ENCODE measurements at places on chromosomes 1 and 21.

DNA sequence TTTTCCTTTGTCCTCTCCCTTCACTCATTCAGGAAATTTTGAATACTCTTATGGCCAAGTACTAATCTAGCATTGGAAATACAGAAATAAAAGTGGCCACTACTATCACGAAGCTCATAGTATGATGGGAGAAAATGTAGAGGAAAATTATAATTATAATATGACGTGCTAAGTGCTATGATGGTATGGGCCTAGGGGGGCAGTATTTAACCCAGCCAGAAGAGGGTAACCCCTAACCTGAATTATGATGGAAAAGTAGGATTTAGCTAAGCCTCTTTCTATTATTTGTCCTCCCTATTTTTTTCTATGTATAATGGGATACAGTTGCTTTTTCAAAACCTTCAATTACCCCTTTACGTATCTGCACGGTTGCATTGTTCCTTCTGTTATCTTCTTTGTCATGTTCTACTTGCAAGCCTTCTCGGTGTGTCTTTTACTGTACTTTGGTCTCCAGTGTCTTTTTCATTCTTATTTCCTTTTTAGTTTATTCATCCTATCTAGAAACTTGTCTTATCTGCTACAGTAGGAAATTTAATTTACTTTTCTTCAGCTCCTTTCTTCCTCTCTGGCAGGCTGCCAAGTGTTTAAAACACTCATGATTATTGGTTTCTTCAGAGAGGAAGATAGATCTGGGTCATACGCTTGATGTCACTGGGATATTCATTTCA, 88.8 kb upstream of the GPR52 start:
- peak; percentile 46 for DNase-seq

GRCh38 chr1:64755361-64755760, 10.5 kb downstream of the RAVER2 start:
- no peak for DNase-seq

DNA sequence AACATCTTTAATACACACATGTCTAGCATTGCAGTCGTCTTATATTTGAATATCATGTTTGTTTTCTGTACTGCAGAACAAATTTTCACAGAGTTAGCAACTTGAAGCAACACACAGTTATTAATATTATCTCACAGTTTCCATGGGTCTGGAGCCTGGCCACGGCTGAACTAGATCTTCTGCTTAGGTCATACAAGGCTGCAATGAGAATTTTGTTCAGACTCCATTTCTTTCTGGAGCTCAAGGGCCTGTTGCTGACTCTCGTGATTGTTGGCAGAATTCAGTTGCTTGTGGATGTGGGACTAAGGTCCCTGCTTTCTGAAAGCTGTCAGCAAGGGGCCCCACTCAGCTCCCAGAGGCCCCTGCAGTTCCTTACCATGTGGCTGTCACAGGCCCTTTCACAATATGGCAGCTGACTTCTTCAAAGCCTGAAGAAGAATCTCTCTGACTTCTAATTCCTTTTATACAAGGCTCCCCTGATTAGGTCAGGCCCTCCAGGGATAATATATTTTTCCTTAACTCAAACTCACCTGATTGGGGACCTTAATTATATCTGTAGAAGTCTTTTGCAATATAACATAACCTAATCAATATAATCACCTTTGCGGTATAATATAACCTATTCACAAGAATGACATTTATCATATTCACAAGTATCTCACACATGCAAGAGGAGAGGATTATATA, 296.3 kb downstream of the NFIA start:
- DNase-seq = no peak

DNA sequence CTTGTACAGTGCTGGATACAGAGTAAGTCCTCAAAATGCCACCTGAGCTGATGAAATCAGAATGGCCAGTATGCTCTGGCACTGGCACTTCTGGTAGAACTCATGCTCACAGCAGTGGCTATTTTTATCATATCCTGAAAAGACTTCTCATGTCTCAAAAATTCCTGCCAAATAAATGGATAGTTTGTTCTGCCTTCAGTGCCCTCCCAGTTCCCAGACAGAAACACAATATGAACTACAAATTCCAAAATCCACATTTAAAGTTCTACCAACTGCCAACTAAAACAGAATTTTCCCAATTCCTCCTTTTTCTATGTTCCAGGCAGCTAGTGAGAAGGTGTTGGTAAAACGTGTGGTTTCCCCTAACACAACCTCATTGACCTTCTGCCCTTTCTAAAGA, 51.4 kb upstream of the RGS1 start:
- DNase-seq = no peak

GRCh38 chr1:33349081-33349759, 28.3 kb upstream of the A3GALT2 start:
- peak; percentile 56 for DNase-seq

- DNase-seq = no peak
These were observed 1768.7 kb downstream of the BRINP3 start for GRCh38 chr1:188708795-188709535.

- peak; percentile 93 for DNase-seq
These were observed 200.7 kb upstream of the POU3F1 start for GRCh38 chr1:38246955-38247952.

GRCh38 chr21:45620201-45620923, 23.2 kb upstream of the PCBP3 start:
- no peak for DNase-seq

DNA sequence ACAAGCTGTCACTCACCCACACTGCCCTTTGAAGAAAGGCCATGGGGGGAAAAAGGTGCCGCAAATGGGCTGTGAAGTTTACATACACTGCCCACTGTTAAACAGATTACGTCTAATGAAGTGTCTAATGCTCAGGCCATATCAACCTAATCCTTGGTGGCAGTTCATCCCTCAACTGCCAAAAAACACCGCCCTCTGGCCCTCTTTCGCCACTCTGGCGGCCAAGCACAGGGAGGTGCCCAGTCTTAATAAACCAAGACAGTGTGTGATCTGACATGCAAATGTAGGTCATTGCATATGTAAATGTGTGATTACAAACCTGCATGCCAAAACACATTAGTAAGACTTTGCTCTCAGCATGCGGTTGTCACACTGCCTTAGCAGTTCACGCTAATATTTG, 89.5 kb downstream of the NEK7 start:
- peak; percentile 44 for DNase-seq

DNA sequence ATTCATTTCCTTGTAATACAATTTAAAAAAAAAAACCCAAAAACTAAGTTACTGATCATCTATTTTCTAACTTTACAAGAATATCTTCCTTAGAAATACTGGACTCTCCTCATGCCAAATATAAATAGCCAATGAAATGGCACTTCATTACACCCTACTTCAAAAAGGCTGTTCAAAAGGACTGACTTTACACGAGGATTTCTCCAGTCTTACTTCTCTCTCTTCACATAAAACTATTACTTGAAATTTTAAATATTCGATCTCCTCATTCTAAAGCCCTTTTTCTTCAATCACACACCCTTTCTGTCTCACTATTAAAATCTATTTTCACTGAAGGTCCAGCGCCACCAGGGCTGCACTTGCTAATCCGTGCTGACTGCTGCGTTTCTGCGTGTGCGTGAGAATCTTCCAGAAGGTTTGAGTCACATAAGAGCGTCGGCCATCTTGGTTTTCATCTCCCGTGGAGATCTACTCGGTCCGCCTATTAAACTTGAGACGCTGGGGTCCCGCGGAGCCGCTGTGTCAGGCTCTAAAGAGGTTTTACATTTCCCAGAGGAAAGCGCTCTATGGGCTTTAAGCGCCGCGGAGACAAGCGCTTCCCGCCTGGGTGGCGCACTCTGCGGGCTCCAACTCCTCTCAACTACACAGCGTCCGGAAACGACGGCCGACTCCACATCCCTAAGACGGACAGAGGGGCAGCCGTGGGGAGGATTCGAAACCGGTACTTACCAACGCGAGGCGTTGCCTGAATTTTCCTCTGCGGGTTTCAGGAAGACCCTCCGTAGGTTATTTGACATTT, 631 bp downstream of the LRIF1 start:
- DNase-seq = peak; percentile 81

GRCh38 chr1:91804546-91805023, 81.4 kb downstream of the TGFBR3 start:
- DNase-seq = no peak

DNA sequence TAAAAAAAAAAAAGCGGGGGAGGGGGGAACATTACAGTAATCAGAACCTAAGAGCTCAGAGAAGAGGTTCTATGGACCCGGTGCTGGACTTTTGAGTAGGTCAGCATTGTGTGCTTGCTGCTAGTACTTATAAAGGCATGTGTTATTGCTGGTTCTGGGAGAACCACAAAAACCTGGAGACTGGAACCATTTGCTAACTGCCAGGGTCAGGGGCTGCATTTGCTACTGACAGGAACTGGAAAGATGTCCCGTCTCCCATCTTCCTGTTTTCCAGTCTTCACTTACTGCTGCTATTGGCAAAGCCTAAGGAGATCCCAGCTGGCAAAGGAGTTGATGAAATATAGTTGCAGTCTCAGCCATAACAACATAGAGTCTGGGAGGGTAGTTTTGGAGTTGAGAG, 4.3 kb downstream of the RNF2 start:
- DNase-seq = peak; percentile 26

- DNase-seq = no peak
These were observed 37.2 kb downstream of the ZBTB17 start for GRCh38 chr1:15938628-15939161.

Measured in NCI-H82 (cell line).